ENCODE measurements at places on chromosomes 7 and 10.
A peak's percentile ranks its signal among the peaks of the same experiment; 100 is the strongest.

DNA sequence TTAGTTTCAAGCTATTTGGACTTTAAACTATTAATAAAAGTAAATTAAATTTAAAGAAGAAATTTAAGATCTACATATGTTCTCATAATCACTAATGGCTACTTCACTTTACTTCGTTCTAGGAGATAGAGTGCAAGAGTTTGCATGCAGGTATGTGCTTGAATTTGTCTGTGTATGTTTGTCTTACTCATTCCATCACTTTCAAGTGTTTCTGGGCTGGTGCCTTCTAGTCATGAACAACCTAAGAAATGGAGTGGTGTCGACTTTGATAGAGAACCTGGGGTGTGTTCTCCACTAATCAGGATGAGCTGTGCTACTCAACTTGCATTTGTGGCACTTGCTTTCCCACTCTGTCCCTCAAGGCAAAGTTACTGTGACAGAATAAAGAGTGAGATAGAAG lies 169.9 kb downstream of the KCND2 start:
- DNase-seq = no peak

GRCh38 chr7:82694022-82694421 lies 250.4 kb upstream of the CACNA2D1 start:
- DNase-seq = no peak

DNA sequence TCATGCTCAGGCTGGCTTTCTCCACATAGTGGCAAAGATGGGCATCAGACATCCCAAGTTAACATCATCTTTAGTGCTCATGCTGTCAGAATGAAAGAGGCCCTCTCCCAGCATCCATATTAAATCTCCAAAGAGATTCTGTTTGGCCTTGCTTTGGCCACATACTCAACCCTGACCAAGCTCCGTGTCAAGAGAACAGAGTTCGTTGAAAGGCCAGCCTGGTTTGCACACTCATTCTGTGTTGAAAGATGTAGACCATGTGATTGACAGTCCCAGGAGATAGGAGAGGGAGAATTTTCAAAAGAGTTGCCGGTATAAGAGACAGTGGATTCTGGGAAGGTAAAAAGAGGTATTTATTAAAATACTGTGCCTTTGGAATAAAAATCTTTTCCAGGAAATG lies 19.7 kb downstream of the MET start:
- DNase-seq = no peak

DNA sequence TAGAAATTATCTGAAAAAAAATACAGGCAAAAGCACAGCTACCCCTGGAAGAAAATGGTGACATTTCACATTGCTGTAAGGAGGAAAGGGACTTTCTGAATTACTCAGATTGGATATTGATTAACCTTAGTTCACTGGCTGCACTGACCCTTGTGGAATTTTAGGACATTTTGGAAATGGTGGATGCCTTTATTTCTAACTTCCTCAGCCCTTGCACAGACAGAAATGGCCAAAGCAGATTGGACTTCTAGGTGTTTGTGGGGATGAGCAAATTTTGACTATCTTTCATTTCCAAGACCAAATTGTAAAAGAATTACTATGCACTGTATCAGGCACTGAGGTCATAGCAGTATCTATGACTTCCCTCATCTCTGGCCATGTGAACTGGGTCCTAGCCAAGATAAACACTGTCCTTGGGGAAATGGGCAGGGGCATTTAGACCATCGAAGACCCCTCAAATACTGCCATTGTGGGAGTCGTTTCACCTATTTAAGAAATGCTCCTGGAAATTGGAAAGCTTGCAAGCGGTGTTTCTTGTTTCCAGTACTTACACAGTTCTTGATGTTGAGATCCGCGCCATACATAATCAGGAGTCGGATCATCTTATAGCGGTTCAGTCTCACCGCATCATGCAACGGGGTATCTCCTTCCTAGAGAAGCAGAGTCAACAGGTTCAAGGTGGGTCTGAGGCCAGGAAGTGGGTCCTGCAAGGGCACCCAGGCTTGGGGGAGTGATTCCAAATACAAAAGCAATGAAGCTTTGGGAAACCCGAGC lies 5.7 kb downstream of the ANKRD1 start:
- no peak for DNase-seq

DNA sequence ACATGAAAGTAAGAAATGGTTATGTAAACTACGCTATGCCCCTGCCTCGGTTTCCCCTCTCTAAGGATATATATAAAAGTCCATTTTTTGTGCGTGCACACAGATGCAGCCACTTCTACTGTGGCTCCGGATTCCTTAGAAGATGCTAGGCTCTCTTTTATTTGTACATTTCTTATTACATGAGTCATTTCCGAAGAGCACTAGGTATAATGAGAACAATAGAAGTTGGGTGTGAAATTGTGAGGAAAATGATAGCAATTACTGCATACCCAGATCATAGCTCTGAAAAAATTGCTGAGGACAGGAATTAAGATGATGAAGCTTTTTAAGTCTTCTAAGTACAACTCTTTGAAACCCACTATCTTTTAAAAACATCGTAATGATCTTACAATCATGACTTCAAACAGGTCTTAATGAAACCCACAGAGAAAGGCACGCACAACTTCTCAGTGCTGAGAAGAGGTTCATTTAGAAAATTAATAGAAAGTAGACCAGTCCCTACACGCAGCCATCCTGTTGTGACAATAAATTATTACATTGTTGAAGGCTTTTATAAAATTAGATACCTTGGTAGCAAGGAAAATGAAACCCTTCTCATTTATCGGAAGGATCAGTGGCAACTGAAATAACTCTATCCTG lies 96.2 kb upstream of the FGFR2 start:
- DNase-seq = no peak

DNA sequence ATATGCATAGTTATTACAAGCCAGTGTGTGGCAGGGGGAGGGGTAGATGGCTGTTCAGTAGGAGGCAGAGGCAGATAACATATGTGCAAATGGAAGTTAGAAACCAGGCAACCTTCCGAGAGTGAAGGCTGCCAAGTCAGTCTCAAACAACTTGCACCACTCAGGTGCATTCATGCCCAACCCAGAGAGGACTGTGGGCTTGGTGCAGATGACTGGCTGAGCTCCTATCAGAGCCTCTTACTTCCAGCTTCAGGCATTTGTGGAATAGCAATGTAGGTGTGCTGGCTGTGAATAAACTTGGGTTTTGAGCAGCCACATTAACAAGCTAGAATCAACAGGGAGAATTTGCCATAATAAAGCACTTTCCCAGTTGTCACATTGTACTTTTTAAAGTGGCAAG lies 789.8 kb downstream of the PHTF2 start:
- DNase-seq = no peak

GRCh38 chr7:37526623-37527022 lies 78.0 kb upstream of the ELMO1 start:
- DNase-seq = no peak

DNA sequence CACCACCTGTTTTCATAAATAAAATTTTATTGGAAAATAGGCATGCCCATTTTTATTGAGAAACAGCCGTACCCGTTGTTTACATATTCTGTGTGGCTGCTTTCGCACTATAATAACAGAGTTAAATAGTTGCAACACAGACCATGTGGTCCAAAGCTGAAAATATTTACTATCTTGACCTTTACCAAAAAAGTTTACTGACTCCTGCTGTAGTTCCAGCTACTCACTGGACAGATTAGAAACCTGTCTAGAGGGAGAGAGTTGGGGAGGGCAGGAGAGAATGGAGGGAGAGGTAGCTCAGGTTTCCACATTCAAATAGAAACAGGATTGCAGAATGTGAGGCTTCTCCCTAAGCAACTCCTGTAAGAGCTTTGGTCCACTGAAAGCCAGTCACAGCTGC lies 55.1 kb upstream of the GLCCI1 start:
- DNase-seq = no peak

DNA sequence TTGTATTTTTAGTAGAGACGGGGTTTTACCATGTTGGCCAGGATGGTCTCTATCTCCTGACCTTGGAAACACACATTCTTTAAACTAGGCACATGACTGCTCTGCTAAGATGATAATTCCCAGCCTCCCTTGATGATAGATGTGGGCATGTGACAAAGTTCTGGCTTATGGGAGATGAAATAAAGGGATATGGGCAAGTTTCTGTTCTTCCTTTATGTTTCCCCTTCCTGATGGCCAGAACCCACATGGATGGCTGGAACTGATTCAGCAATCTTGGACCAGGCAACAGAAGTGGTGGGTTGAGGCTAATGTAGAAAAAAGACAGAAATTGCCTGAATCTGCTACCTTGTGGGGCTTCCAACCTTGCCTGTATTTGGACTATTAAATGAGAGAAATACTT lies 60.7 kb upstream of the NRP1 start:
- DNase-seq = no peak

- peak; percentile 43 for DNase-seq
Observed at GRCh38 chr7:127588019-127588696, at the start of gene ARF5. Gene ARF5, plus strand, starts transcription at chr7:127588411. Its CDS starts 88 bp downstream, at chr7:127588499.

GRCh38 chr7:129489491-129489890 lies 12.8 kb upstream of the SMKR1 start:
- no peak for DNase-seq

DNA sequence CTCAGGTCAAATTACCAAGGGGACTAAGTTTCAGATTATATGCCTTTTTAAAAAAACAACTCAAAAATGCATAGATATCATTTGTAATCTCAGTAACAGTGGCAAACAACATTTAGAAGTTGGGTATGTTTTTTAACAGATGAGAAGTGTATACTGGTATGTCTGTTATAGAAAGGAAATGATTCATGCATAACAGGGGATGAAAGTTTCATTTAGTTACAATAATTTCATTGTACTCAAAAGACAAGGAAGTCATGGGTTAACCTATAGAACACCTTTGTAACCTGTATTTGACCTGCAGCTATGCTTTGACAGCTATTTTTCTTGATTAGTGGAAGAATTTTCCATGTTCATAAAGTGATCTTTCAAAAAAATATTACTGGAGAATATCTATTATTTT lies 35.4 kb upstream of the FAM133B start:
- DNase-seq = no peak

- no peak for DNase-seq
Observed at GRCh38 chr7:42617806-42618457, 293.9 kb downstream of the C7orf25 start.

DNA sequence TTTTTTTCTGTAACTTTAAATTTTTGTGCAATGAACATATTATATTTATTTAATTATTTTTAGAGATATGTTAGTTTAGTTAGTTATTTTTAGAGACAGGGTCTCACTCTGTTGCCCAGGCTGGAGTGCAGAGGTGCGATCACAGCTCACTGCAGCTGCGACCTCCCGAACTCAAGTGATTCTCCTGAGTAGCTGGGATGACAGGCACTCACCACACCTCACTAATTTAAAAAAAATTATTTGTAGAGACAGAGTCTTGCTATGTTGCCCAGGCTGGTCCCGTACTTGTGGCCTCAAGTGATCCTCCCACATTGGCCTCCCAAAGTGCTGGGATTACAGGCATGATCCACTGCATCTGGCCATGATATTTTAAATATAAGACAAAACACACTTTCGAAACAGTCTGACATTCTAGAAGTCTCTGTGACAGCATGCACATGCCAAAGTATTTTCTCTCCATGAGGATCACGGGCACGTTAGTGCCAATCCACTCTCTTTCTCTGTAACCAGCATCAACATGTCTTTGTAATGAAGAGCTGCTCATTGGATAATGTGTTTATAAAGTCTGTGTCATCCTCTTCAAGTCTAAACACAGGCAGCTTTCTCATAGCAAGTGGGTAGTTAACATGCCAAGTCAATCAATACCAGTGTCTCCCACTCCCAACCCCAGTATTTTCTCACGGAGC lies 137.4 kb downstream of the GLI3 start:
- no peak for DNase-seq

- peak; percentile 19 for DNase-seq
Observed at GRCh38 chr7:1572111-1572822, 2.4 kb upstream of the PSMG3 start.

GRCh38 chr10:10613656-10614244 lies 403.9 kb upstream of the CELF2 start:
- DNase-seq = no peak

GRCh38 chr7:41885078-41885477 lies 182.2 kb upstream of the INHBA start:
- DNase-seq = no peak

DNA sequence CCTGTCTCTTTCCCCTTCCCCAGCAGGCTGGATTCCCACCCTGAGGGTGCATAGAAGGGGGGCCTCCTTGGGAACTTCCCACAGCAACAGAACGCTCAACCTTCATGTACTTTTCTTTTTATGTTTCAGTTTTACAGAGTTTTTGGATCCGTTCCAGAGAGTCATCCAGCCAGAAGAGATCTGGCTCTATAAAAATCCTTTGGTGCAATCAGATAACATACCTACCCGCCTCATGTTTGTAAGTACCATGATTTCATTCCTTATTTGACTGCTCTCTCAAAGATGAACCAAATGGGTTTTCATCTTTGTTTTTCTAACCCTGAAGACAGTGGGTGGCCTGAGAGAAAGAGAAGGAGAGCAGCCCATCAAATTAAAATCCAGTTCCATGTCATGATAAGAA lies 46.7 kb downstream of the PLPP4 start:
- peak; percentile 7 for DNase-seq

GRCh38 chr7:116702046-116702785 lies 30.2 kb downstream of the MET start:
- DNase-seq = no peak

DNA sequence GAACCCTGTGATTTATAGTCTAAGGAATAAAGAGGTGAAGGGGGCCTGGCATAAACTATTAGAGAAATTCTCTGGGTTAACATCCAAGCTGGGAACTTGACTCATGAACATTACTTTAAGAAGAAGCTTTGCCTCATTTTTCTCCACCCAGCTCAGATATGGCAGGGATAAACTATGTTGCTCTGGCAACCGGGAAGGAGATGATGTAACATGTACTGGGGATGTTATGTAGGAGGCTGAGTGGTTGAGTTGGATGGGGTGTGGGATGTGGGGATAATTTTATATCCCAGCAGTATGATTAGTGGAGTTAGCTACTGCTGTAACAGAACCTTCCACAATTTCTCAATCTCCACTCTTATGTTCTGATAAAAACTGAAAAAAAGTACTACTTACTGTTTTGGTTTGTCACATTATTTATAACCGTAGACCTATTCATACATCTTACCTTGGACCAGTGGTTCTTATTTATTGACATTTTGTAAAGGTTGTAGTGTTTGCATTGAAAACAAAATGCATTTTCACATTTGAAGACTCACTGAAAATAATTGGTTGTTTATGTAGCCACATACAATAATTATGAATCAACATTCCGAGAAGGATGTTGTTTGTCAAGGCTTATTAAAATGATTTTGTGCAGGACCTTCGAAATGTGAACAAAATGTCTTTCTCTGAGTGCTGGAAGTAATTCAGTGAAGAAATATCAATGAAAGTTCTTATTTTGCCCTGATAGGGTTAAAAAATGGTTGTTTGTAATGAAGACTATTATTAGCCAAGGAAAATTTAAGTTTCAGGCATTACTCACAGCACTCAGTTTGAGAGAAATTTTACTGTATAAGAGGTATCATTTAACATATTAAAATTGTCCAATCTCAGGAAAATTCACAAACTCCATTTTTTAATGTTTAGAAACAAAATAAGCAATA lies 1.3 kb downstream of the OR2F2 start:
- DNase-seq = no peak

- peak; percentile 82 for DNase-seq
Observed at GRCh38 chr10:100529475-100530298, at the start of gene NDUFB8. Gene NDUFB8, minus strand, starts transcription at chr10:100529871. Its CDS starts 20 bp downstream, at chr10:100529851.

DNA sequence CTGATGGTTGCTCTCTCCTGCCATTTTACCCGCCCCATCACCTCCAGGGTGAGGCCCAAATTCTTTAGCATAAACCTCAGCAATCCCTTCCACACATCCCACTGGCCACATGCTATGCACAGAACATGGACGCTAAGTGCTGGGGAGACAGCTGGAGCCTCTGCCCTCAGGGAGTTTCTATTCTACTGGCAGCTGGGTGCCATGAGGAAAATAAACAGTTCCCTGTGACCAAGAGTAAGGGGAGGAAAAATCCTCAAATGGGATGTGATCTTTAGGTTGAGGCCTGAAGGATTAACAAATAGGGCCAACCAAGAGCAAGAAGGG lies 1.2 kb downstream of the PARP12 start:
- DNase-seq = no peak

All from KBM-7 (cell line).